NCI-H1092 (cell line): ENCODE measurements at places on chromosomes 12 and 14.
A peak's percentile ranks its signal among the peaks of the same experiment; 100 is the strongest.

GRCh38 chr12:117718141-117718540, 250.6 kb downstream of the KSR2 start:
- no peak for DNase-seq

DNA sequence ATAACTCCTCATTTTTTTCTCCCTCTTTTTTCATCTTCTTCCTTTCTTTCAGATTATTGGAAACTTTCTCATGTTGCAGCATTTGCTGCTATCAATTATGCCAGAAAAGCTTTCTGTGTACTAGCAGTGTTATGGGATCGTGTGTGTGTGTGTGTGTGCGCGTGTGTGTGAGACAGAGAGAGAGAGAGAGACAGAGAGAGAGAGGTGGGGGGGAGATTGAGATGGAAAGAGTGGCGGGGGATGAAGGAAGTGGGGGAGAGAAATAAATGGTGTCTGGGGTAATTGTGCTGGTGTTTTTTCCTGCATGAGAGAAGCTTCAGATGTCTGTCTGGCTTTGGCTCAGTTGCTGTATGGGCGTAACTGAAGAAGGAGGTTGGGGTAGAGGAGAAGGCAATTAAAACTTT, 268.9 kb downstream of the RAD51B start:
- peak; percentile 73 for DNase-seq

DNA sequence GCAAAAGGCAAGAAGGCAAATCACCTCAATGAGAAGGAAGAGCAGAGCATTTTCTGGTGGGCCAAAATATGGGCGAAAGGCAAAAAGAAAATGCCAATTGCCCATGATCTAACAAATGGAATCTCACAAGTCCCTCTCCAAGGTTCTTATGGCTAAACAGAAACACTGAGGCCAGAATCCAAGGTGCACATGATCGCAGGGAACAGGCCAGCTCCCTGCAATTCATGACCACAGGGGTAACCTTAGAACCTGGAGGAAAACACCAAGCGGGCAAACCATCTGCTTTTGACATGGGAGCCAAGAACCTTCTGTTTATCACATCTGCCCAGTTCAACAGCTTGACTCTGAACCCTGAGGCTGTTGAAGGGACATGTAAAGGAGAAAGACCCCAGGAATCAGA, 60.0 kb downstream of the NT5DC3 start:
- DNase-seq = no peak

DNA sequence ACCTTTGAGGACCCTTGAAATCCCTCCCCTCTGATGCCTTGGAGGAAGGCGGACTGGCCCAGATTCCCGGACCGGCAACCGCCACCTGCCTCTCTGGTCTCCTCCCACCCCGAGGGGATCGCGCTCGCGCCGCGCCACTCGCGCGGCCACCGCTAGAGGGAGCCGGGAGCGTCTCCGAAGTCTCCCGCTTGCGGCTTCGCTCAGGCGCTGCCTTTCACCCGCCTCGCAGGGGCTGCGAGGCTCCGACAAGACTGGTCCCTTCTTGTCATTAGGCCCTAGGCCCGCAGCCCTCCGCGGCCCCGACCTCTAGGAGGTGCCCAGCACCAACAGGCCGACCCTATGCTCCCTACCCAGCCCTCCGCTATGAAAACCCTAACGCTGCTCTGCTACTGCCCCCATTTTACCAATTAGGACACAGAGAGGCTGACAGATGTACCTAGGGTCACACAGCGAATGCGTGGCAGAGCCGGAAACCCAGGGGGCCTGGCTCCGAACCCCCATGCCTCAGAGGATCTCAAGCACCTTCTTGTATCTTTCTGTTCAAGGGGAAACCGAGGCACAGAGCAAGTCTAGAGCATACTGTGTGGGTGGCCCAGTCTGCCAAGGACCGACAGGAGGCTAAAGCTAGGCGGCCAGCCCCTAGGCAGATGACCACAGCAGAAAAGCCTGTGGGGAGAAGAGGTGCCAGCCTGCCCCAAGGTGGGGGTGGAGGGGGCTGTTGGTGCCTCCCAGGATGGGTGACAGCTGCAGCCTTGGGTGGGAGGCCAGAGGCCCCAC, 21.4 kb upstream of the VSX2 start:
- peak; percentile 53 for DNase-seq

DNA sequence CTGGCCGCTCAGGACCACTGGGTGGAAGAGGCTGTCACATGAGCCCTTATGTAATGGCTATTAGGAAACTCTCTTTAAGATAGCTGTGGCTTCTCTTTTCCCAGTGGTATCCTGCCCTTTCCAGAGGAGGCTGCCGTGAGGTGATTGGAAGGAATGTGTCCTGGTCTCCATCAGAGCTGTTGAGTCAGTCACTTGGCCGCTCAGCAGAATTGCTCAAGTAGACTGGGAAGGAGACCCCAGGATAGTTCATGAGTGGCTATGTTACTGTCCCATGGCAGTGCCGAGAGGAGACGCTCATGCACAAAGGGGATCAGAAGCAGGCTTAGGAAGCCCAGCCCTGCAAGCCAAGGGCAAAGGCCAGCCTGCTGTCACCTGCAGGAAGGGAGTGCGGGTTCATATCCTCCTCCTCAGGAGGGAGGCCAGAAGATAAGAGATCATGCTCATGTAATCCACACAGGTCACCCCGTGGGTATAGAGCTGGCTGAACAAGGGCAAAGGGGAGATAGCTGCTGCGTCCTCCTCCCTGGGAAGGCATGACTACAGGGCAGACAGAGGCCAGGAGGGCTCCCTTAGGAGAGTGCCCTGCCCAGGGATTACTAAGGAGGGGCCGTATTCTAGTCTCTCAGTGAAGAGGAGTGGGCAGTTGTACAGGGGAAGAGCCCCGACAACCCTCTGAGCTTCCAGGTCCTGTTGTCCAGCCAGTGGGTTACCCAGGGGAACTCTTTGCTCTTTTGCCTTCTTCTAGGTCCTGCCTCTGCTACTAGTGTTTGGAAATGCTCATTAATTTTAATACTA, 137.0 kb upstream of the MAX start:
- no peak for DNase-seq

DNA sequence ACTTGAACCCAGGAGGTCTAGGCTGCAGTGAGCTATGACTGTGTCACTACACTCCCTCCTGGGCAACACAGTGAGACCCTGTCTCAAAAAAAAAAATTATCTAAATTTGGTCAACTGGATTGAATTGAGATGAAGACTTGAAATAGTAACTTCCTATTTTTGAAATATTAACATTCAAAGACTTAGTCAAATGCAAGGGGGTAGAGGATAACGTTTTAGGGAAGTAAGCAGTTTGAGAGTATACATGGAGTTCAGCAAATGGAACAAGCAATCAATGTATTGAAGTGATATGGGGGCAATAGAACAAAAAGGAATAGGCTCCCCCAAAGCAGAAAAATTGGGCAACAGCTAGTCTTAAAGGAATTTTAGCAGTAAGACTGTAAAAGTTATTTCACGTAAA, 4.6 kb upstream of the MFAP5 start:
- DNase-seq = no peak

GRCh38 chr14:103762036-103762435, 46.4 kb downstream of the ZFYVE21 start:
- DNase-seq = no peak

DNA sequence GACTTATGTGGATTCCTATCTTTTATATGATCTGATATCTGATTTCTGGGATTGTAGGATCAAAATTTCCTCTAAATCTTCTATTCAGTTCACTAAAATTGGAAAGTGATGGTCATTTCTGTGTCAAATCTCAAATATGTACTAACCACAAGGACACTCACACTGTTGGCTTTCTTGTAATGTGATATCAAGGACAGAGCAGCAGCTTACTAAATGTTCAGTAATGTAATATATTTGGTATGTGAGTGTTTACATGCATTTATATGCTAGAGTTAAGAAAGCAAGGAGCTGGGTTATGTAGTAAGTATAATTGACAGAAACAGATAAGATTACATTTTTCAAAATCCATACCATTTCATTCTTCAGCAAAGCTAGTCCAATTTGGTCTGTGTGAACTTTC, 16.5 kb downstream of the PUS7L start:
- no peak for DNase-seq

- peak; percentile 75 for DNase-seq
These were observed 5.9 kb downstream of the CIPC start for GRCh38 chr14:77103951-77104350.
